A549 (cell line): ENCODE measurements at places on chromosomes 3 and 15.

GRCh38 chr3:113210604-113211329 is 590 bp upstream of the BOC start:
- DNase-seq = no peak

DNA sequence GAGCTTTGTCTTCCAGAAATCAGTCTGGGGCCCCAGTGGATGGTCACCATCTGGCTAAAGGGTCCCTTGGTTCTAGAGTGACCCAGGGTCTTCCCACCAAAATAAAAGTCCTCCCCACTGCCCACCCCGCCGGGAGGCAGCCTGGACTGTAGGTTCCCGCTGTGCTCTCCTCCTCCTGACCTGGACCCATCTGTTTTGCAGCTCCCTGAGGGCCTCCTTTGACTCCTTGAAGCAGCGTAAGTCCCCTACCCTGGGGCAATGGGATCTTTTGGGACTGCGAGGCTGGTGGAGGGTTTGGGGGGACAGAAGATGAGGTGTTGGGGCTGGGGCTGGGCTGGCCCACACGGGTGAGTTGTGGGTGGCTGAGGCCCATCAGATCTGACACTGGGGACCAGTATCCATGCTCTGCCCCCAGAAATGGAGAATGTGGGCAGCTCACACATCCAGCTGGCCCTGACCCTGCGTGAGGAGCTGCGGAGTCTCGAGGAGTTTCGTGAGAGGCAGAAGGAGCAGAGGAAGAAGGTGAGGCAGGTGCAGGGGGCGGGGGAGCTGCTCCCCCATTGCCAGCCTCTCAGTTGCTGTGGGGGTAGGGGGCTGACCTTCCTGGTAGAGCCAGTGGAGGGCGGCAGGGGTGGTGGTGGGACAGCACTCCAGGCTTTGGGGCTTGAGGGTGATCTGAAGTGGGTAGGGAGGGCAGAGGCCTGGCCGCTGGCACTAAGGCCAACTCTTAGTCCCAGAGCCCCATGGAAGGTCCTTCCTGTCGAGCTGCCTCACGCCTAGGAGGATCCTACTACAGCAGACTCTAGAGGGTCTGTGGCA is 30.4 kb downstream of the PSTPIP1 start:
- no peak for DNase-seq

DNA sequence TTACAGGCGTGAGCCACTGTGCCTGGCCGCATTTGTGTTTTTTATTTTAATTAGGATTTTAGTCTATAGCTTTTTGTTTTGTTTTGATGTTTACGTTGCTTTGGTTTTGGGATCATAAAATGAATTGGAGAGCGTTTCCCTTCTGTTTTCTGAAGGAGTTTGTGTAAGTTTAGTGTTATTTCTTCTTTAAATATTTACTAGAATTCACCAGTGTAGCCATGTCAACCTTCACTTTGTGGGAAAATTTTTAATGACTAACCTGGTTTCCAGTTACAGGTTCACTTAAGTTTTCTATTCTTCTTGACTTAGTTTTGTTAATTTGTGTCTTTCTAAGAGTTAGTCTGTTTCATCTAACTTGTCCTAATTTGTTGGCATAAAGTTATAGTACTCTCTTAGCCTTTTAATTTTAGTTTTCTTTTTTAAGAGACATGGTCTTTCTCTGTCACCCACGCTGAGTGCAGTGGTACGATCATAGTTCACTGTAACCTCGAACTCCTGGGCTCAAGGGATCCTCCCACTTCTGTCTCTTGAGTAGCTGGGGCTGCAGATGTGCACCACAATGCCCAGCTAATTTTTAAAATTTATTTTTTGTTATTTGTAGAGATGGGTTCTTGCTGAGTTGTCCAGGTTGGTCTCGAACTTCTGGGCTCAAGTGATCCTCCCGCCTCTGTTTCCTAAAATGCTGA is 61.0 kb downstream of the CHD2 start:
- no peak for DNase-seq

DNA sequence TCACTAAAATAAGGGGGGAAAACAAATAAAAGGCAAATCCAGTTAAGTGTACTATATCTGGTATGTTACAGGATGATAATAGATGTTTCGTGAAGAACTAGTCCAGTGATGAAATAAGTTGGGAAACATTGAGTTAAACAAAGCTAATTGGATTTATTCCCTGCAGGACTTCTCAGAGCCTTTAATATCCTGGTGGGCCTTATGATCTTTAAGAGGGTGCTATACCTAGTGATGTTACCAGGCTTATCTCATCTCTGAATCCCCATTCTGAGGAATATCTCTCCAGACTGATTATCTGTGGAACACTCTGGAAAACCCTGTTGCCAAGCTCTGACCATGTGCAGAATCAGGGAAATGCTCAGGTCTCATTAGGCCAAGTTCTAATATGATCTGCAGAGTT is 54.8 kb upstream of the POMGNT2 start:
- DNase-seq = no peak

DNA sequence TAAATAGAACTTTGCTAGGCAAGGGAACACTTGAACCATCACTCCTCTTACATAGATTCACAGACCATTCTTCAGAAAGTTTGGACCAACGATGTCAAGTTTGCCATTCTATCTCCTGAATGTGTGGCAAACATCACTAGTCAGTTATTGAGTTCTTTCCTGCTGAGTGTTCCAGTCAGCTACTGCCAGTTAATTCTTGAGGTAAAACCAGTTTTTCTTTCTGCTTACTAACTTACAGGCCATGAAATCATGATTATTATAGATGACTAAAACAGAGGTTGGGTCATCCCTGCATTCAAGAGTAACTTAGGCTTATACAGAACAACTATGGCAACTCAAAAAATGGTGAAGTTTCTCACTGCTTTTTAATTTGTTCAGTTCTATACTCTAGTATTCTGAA is 88.2 kb downstream of the AP4E1 start:
- no peak for DNase-seq

DNA sequence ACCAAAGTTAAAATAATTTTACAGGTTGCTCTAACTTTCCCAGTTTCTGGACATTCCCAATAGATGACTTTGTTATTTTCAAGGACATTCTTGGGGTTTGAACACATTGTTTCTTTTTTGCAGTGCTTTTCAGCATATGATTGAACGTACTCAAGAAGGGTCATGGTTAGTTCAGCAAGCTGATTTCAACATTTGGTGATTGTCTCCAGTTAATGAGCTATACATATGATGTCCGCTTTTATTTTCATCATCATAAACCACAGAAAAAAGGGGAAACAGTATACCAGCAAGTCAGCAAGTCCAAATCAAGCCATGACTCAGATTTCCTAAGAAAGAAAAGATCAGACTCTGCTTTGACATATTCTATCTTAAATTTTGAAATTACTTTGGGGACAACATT is 69.4 kb downstream of the B3GALNT1 start:
- no peak for DNase-seq

GRCh38 chr3:73557986-73558726 is 66.6 kb downstream of the PDZRN3 start:
- DNase-seq = no peak

DNA sequence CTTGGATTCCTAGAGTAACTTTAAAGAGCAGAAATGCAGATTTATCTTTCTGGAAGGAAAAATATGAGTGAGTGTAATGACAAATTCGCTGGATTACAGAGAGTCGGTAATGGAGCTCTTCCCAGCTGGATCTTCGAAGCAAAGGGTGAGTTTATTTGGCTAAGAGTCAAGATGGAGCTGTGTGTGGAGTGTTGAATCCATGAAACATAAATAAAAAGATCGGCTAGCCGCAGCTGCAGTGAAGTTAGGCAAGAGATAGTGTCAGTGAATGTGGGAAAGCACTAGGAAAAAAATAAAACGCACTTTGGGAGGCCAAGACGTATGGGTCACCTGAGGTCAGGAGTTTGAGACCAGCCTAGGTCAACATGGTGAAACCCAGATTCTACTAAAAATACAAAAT is 10.3 kb downstream of the NAALADL2 start:
- DNase-seq = no peak

- no peak for DNase-seq
Observed at GRCh38 chr3:100067589-100067988, 46.7 kb downstream of the FILIP1L start.

DNA sequence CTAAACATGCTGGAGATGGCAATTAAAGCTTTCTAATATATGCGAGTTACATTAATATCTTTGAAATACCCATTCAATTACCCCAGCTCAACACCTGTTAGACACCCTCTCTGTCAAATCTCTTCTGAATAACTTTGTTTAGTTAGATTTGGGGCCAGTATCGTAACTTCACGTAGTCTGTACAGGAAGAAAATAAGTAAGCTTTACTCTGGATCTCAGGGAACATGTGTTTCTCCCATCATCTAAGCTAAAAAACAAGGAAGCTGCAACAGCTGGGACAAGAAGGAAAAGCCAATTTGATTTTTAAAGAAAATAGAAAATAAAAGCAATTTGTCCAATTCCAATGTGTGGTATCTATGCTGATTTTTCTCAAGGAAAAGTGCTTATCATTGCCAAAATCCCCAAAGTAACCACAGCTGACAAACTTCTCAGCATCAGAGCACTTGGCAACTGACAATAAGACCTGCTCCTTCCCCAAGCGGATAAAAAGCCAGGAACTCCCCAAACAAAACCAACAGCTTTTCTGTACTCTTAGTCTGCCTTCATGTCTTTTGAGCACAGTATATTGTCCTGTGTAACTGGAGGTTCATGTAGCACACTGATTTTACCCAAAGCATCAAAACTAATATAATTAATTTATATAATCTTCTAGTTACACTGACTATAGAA is 279.1 kb downstream of the ZBTB20 start:
- no peak for DNase-seq

DNA sequence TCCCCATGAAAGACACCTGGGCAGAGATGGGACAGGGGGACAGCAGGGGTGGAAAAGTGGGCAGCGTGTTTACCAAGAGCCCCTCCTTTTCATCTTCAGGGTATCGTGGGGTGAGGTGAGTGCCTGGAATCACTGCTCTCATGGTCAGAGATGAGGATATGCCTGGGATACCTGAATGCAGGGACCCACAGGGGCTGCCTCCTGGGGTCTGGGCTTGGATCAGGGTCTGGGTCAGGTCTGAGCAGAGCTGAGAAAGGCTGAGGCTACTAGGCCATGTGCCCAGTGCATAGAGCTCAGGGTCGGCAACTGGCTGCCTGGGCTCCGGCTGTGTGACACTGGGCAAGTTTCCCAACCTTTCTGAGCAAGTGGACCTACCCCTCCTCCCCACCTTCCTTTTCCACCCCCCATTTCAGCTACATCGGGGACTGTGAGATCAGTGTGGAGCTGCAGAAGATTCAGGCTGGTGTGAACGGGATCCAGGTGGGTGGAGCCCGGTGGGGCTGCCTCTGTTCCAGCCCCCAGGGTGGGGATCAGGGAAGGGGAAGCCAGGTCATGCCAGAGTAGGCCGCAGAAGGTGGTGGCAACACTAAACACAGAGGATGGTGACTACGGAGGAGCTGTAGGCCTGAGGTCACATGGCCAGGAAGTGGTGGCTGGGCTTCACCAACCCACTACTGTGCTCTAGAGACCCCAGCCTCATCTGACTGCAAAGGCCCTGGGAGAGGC is 24.5 kb downstream of the ESYT3 start:
- no peak for DNase-seq

DNA sequence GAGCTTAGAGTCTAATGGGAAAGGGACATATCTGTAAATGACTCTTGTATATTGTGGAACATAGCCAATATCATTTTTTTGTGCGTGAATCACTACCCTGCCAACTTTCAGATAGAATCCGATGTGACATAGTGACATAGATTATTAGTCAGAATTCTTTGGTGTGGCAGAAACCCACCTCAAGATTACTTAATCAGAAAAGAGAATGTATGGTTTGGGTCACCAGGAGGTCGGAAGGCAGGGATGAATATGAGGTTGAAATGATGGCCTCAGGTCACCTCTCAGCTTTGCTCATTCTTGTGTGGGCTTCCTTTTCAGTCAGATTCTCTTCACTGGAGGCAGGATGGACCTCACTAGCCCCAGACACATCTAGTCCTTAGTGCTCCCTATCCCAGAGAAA is 41.4 kb downstream of the SNAPC5 start:
- no peak for DNase-seq

GRCh38 chr3:156483002-156483401 is 71.9 kb downstream of the SSR3 start:
- DNase-seq = no peak

- DNase-seq = no peak
Observed at GRCh38 chr3:45244356-45244755, 18.3 kb upstream of the TMEM158 start.

GRCh38 chr3:152073267-152073666 is 195.5 kb upstream of the MBNL1 start:
- no peak for DNase-seq

DNA sequence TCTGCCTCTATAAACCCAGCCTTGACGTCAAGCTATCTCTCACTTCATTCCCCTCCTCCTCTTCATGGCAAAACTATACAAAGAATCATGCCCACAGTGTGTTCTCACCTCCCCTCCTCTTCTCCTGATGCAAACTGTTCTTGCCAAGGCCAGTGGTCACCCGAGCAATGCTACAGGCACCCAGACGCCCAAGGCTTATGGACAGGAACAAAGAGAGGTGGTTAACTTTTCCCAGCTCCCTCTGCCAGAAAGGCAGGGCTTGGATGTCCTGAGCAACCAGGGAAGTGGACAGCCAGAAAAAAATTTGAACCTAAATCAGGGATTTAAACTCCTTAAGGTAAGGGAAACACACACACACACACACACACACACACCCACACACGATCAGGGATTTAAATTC is 5.1 kb downstream of the SLC41A3 start:
- DNase-seq = no peak

DNA sequence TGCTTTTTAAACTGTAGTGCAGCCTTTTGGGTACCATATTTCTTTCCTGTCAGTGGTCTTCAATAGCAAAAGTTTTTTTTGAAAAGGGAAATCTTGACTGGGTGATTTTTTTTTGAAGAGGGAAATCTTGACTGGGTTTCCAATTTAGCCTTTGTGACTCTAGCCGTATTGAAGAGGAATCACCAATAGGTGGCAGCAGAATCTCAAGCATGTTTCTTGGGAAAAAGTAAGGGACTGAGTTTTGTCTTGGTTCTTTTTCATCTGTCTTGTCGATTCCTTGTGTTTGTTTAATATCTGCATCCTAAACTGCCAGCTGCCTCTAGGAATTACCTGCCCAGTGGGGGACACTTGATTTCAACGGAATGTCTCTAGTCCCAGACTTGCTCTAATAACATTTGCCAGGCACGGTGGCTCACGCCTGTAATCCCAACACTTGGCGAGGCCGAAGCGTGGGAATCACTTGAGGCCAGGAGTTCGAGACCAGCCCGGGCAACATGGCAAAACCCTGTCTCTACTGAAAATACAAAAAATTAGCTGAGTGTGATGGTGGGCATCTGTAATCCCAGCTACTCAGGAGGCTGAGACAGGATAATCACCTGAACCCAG is 89.2 kb downstream of the RBPMS2 start:
- peak; percentile 67 for DNase-seq

- no peak for DNase-seq
Observed at GRCh38 chr3:52532838-52533622, 627 bp downstream of the NT5DC2 start.

- no peak for DNase-seq
Observed at GRCh38 chr3:112585782-112586181, 23.9 kb downstream of the SLC35A5 start.
